HCEC 1CT (cell line): ENCODE measurements at places on chromosomes 2 and 18.

DNA sequence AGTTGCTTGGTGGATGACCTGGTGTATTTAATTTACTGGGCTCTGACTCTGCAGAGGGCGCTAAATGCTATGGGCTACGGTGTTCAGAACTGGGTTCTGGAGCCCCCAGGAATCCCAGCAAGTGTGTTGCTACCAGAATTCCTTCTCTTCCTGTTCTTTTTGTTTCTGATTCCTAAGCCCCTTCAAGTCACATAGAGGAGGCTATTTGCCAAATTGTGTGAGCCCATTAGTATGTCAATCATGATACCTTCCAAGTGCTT lies 358.2 kb upstream of the SPRED2 start:
- DNase-seq: no peak

DNA sequence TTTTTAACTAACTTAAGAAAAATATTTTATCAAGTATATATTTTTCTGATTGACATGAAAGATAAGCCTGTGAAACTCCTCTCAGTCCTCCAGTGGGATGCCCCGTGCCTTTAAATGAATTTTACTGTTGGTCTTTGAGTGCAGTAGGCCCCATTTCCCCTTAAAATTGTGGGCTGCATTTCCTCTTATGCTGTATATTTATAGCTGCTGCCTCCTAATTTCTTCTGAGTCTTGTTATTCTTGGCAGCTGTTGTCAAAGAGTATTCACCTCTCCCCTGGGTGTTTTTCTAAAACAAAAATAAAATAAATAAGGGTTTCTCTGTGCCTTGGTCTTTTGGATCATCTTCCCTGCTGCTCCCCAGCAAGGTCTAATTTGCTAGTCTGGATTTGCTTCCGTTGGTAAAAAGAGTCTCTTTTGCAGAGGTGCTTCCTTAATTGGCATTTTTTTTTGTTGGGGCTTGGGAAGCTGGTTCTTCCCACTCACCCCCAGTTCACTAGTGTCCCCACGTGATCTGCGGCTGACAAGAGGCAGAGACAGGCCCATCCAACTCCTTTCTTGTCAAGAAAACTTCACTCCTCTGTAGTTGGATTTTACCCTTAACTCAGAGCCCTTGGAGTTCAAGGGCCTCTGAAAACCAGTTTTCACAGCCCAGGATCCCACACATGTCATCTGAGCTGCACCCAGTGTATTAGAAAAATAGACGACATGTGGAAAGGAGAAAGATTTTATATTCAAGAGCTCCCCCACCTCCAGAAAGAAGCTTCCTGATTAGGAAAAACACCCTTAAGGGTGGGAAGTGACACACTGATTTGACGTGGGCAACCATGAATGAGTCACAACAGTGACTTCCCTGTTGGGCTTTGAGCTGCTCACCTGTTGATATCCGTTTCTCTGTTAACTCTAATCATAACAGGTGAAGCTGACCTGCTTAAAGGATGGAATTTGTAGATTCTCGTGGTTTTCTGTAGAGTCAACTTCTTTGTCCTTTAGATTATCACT lies 431.5 kb downstream of the DCDC2C start:
- DNase-seq: no peak

DNA sequence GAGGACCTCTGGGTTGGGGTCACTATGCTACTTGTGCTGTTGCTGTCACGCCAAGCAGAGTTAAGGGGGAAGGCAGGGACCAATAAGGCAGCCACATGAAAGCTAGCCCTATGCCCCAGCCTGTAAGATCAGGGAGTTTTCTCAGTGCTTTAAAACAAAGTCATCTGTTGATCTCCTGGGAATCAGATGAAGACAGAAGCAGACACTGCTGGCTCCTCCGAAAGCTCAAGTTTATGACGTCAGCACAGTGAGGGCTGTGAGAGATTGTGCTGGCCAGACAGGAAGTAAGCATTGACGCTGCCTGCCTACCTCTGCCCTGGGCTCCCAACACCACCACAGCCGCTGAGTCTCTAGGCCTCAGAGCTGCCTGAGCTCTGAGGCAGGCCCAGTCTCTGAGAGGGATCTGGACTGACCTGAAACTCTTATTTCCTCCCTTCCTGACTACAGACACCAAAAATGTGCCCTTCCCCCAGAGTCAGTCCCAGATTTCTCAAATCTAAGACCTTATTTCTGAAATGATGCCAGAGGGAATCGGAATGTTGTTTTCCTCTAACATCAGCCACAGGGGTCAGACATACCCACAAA lies 118.1 kb upstream of the EPAS1 start:
- peak; percentile 94 for DNase-seq

DNA sequence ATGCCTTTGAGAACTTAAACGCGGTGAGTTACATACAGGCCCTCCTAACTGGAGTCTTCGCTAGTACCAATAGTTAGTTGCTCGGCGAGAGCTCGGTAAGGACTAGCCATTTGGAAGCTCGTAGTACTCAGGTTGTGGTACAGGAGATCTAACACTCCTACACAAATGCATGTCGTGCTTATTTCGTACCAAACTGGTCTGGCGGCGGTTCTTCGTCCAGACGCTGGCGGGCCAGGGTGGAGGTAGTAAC lies 346 bp upstream of the VRK2 start:
- no peak for DNase-seq

DNA sequence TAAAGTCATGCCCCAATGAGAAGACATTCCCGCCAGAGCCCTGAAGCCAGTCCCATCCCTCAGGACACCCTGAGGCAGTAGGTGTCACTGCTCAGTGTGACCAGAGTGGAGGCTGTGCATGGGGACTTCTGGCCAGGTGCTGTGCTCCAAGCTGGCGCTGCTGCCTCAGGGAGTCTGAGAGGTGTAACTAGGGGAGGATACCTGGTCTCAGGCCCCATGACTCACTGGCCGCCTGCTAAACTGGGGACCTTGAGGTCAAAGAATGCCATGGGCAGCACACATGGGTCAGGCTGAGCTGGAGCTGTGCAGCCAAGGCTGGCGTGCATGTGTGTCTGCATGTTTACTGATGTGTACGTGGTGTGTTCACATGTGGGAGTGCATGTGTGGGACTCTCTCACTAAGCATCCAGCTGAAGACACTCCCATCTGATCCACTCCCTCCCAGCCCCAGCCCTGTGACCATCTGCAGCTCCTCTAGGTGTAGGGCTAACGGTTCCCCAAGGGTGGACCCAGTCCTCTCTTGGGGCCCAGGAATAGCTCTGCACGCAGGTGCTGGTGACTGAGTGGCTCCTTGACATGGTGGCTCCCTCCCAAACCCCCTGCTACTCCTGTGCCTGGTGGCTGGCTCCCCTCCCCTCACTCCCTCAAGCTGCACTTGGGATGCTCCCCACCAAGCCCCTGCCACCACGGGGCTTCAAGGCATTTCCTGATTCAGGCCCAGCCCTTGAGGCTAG lies 16.5 kb downstream of the HS6ST1 start:
- DNase-seq: no peak

DNA sequence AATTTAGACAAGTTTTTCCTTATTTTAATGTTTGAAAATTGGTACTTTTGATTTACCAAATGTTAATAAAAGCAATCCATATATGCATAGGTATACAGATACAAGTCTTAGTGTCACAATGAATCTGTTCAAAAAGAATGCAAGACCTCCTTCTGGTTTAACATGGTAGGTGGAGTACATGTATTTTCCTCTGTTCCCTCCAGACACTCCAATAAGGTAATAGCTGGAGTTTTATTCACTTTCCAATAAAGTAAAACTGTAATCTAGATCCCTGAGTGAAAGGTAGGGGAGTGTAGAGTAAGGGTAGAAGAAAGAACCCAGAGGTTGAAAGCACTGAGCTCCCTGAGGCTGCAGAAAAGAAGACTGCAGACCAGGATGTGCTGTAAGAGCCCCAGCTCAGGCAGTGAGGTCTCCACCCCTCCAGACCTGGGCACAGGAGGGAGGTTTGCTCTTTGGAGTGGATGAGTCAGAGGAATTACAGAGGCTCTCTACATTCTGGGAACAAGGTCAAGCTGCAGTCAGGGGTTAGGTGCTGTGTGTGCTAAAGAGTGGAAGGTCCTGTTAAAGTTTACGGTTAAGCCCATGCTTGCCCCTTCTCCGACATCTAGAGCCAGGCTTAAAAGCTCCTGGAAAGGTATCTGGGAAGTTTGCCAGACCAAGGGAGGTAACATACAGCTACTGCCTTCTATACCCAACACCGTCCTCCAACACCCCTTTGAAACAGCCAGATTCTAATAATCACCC lies 27.6 kb upstream of the STAT1 start:
- DNase-seq: peak; percentile 78
